ENCODE measurements at places on chromosomes 7 and 10.
A peak's percentile ranks its signal among the peaks of the same experiment; 100 is the strongest.

- DNase-seq, result no peak
Observed at GRCh38 chr10:121291823-121292222, 306.4 kb downstream of the FGFR2 start.

DNA sequence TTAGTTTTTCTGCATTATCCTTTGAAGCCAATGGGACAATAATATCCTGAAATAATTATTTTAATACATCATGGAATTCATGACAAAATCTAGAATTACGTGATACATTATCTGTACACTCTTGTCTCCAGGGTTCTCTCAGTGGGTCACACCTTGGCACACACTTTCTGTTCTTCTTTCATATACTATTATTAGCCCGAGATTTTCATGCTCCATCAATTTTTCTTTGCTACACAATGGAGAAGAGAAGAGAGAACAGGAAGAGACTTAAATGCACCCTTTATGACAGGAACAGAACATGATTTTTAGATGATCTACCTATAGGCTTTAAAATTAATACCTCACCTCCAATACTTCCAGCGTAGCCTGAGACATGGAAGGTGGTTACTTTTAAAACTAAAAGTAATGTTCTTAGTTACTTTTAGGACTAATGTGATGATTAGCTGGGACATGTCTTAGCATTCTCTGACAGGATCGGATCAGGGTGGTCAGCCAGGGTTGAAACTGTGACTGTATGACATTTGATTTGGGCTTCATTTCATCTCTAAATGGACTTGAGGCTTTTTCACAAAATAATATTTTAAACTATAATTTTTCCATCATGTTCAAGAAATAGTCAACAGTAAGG, 148.2 kb upstream of the WNT16 start:
- no peak for DNase-seq

DNA sequence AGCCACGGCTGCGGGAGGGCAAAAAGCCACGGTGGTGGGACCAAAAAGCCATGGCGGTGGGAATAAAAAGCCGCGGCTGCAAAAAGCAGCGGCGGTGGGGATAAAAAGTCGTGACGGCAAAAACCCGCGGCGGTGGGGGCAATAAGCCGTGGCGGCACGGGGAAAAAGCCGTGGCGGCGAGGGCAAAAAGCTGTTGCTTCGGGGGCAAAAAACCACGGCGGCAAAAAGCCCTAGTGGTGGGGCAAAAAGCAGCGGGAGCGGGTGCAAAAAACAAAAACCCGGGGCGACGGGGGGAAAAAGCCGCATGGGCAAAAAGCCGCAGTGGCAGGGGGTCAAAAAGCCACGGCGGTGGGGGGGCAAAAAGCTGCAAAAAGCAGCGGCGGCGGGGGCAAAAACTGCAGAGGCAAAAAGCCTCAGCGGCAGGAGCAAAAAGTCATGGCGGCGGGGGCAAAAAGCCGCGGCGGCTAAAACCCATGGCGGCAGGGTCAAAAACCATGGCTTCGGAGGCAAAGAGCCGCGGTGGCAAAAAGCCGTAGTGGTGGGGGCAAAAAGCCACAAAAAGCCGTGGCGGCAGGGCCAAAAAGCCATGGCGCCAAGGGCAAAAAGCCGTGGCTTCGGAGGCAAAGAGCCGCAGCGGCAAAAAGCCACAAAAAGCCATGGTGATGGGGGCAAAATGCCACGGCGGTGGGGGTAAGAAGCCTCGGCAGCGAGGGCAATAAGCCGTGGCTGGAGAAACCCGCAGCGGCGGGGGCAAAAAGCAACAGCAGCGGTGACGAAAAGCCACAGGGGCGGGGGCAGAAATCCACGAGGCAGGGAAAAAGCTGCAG, 525.8 kb downstream of the ZNF33B start:
- no peak for DNase-seq

- DNase-seq, result no peak
Observed at GRCh38 chr10:68526634-68527307, 552 bp downstream of the SLC25A16 start.

DNA sequence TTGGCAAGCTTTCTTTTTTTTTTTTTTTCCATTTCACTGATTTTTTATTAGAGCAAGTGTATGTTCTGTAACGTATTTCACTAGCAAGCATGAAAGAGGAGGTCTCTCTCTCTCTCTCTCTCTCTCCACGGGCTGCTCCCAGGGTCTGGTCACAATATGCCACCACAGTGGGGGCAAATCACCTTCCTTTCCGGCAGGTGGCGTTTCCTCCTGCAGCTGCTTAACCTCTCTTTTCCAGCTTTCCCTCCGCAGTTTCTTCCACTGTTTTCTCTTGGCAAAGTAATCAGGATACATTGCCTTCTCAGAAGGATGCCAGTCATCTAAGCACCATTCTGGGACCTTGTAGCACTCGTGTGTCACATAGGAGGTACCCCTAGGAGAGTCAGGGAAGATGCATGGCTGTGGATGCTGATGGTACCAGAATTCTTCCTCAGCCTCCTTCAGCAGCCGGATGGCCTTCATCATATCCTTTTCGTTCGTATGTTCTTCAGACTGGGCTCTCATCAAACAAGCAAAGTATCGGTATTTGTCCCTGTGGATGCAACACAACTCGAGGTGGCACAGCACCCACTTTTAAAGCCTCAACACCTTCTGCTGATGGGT, 197.3 kb upstream of the PODXL start:
- DNase-seq, result peak; percentile 5

DNA sequence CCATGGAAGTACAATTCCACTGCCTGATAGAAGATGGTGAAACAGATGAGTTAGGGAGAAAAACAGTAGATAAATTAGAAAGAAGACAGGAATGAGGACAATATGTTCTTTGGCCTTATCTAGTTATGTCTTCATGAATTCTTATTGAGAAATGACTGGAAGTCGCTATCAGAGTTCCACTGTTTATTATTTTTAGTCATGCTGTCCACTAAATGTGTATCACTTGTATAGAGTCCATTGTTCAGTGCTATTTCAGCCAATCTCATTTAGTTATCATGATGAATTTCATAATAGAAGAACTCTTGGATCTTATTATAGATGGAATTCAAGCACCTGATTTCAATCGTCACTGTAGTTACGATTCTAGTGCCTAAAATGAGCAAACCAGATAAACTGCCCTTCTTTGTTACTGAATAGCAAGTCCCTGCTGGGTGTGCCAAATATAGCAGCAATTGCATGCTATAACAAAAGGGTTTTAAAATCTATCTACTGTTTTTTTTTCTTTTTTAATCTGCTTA, 177.7 kb upstream of the COL1A2 start:
- DNase-seq, result no peak

- DNase-seq, result peak; percentile 96
Observed at GRCh38 chr7:103637094-103637493, 191.1 kb upstream of the SLC26A5 start.

DNA sequence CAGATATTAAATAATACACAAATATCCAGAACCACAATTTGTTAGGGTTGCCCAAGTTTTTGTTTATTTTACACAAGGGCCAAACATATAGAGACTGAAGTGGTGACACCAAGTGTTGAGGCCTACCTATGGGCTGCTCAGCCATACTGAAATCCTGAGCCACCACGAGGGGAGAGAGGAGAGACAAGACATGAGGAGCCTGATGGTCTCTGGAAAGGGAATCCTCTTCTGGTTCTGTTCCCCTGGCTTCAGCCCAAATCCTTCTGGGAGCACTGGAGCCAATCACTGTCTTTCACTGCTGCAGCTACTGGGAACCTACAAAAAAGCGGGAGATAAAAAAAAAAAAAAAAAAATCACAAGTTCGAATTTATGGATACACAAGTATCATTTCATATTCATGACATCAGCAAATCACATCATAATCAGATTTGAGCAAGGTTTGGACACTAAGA, 1.9 kb downstream of the SKIDA1 start:
- peak; percentile 78 for DNase-seq

- DNase-seq, result no peak
Observed at GRCh38 chr7:90931986-90932916, 332.0 kb upstream of the FZD1 start.

DNA sequence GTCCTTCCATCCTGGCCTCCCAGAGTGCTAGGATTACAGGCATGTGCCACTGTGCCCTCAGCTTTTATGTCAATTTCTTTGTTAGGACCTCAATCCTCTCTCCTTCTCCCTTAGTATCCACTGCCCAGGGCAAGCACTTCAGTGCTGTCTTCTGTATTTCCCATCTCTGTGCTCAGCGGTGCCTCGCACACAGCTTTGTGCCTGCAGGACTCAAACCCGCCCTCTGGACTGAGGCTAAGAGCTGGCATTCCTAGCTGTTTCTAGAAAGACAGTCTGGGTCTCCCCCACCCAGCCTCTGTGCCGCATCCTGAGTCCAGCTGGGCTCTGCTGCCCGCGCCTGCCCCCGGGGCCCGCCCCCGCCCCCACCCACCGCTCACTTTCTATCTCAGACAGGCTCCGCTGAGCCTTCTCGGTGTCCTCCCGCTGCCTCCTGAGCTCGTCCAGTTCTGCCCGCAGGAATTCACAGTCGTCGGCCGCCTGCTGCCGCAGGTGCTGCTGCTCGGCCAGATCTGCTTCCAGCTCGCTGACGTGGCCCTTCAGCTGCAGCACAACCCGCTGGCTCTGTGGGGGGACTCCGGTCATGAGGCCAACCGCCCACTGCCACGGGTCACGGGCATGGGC, 67.3 kb downstream of the SPDYE5 start:
- DNase-seq, result peak; percentile 23

DNA sequence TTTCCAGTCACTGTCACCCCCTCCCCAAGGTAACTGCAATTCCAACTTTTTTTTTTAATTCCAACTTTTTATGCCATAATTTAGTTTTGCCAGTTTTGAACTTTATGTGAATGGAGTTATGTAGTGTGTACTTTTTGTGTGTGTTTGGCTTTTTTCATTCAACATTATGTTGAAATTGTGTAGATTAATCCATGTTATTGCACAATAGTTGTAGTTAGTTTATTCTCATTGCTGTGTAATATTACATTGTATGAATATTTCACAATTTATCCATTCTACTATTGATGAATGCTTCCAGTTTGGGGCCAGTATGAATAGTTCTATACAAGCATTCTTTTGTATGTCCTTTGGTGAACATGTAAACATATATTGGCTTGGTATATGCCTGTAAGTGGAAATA, 32.5 kb downstream of the MXI1 start:
- DNase-seq, result no peak

DNA sequence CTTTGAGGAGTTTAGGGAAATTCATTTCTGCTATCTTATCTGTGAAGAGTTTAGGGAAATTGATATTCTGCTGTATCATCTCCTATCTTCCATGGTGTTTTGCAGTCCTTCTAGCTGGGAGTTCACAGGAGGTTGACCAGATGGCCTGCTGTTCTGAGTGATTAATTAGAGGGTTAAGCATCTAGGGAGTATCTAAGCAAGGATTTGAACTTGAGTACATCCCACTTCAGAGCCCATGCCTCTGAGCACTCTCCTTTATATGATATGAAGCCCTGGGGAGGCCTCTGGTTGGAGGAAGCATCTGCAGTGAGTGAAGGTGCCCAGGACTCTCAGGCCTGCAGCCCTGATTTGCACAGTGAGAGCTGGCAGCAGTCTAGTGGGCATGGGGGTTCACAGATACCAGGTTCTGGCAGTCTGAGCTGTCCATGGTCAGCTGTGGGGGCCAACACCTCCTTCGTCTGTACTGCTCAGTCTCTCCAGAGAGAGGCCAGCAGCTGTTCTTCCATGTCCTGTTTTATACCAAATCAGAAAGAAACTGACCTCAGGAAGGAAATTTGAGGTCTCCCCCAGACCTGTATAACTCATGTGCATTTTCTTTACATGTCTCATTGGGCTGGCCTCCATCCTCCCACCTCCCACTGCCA, 156.9 kb downstream of the PLCE1 start:
- no peak for DNase-seq

- DNase-seq, result peak; percentile 45
Observed at GRCh38 chr10:17181751-17182150, 19.7 kb downstream of the TRDMT1 start.

DNA sequence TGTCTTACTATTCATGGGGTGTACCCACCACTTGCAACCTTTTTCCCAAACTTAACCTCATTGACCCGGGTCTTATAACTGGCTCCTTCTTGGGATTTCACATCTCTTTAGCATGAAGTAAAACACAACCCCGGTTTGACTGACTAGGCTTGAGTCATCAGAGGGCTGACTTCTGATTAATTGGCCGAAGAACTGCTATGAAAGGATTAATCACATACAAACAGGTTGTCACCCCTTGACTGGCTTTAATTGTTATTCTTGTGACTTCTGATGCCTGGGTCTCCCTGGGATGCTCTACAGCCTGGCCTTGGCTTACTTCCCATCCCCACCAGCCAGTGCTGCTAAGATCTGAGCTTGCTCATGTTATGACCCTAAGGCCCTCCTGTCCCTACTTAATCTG, 8.8 kb upstream of the CRPPA start:
- DNase-seq, result peak; percentile 16

DNA sequence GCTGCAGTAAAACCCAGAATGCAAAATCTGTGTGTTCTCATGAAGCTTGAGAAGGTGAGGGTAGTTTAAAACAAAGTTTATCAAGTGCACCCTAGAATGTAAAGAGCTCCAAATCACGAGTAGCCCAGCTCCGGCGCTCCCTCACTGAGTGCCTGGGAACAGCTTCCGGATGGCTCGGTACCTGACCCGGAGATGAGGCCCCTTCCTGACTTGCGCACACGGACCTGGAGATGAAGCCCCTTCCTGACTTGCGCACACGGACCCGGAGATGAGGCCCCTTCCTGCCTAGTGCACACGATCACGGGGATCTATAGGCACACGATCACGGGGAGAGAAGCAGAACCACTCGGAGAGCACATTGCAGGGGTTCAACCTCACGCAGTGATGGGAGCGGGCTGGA, 322.1 kb upstream of the RNF32 start:
- DNase-seq, result no peak

DNA sequence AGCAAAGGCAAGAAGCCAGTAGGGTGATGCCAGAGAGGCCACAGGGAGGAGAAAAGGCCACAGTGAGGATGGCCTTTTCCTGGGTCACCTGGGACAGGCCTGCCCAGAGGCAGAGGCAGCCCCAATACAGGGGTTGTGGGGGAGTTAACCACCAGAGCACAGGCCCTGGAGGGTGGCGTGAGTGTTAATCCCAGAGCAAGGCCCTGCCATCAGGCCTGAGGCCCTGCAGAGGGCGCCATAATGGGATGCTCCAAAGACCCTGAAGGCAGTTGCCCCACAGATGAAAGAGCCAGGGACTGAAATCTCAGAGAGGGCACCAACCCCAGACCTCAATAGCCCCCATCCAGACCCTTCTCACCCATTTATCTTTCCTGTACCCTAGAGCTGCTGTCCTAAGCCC, 23.9 kb downstream of the SLC13A4 start:
- DNase-seq, result no peak

GRCh38 chr10:5691786-5692185, 7.1 kb downstream of the TASOR2 start:
- no peak for DNase-seq

DNA sequence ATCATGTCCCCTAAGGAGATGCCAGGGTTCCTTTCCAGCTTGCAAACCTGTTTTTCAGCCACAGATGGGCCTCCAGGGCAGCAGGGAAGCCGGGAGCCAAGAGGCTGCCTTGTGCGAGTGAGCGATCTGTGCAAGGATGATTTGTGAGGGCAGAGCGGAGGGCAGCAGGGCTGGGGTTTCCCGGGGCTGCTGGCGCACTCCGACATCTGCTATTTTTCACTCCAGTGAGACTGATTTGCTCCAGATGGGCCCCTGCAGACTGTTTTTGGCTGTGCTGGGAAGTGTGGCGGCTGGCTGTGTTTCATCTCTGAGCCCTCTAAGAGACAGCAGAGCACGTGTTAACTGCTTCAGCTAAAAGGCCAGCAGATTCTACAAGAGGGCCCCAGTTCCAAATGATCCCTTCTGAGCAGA, 466.2 kb downstream of the TYW1 start:
- peak; percentile 44 for DNase-seq

- no peak for DNase-seq
Observed at GRCh38 chr7:50292763-50293162, 11.8 kb upstream of the IKZF1 start.

- no peak for DNase-seq
Observed at GRCh38 chr7:51186531-51186930, 130.1 kb downstream of the COBL start.

GRCh38 chr10:88234297-88234696, 348.8 kb downstream of the RNLS start:
- no peak for DNase-seq

Data from fibroblast of skin of right biceps (primary cell).